ENCODE measurements at places on chromosomes 11 and 22.
A peak's percentile ranks its signal among the peaks of the same experiment; 100 is the strongest.

DNA sequence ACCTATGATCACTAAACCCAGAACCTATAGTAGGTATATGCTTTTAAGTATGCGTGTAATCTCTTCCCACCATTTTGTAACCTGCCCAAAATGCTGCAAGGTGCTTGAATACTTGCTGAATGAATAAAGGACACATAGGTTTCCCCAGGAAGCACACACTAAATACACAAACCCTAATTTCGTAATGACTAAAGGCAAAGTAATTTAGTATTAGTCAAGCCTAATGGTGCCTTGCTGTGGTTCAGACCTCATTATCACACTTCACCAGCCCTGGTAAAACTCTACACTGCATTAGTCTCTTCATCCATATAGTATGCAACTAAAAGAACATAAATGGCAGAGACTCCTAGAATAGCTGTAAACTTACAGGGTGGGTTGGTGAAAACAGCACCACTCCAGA lies 289.0 kb upstream of the PITPNB start:
- no peak for DNase-seq

DNA sequence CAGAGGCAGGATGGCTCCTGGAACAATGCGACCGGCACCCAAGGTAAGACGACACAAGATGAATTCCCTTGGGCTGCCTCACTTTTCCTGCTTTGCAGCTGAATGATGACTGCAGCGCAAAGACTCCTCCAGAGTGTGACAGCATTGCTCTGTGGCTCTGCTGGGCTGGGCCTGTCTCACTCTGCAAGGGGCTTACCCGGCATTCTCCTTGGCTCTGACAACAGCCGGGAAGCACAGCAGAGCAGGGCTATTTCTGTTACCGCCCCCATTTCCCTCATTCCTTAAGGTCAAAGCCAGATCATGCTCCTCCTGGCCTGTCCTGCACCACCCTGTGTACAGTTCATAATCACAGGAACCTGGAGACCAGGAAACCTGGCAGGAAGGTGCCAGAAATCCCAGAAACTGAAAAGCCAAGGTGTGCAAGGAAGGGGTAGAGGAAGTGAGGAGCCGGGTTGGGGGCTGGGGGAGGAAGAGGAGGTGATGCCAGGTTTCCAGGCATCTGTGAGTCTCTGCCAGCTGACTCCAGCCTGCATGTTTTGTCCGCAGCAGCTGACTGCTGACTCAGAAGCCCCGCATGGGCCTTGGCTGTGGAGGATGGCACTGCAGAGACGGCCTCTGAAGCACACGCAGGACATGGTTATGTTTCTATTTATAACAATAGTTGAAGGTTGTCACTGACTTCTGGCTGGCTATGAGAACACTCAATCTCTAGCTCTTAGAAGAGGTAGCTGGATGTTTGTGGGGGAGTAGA lies 113.6 kb downstream of the MICAL3 start:
- peak; percentile 92 for DNase-seq

- DNase-seq, result peak; percentile 72
Measured at GRCh38 chr11:62593434-62594044, 2.2 kb upstream of the TUT1 start.

DNA sequence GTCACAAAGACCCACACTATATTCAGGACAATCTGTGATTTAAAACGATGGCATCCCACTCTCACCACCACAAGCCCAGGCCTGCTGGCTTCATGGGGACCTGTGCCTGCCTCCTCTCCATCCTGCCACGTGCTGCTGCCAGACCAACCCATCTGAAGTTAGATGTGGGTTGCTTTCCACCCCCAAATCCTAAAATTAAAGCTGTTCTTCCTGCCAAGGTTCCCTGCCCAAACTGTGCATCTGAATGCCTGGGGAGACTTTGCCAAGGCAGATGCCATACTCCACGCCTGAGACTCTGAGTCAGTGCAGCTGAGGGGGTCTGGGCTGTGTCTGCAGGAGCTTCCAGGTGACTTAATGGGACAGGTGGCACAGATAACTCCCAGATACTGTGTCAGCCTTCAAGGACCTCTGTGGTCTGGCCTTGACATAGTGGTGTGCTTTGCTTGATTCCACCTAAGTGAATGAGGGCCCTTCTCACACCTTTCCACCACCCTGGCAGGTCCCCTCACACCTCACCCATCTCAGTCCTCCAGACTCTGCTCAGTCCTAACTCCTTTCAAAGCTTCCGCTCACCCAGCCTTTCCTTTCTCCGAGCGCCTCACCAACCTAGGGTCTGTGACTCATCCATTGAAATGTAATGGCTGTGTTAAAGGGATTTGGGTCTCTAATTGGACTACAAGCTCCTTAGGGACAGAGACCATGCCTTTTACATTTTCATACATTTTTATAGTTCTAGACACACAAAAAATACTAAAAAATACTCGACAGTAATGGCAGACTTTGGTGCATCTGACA lies 18.6 kb downstream of the ADAMTS8 start:
- no peak for DNase-seq

GRCh38 chr11:75305452-75305851 lies 46.0 kb downstream of the ARRB1 start:
- DNase-seq, result no peak

Measured in AG08395 (cell line).